ENCODE measurements at places on chromosomes 5 and 9.

DNA sequence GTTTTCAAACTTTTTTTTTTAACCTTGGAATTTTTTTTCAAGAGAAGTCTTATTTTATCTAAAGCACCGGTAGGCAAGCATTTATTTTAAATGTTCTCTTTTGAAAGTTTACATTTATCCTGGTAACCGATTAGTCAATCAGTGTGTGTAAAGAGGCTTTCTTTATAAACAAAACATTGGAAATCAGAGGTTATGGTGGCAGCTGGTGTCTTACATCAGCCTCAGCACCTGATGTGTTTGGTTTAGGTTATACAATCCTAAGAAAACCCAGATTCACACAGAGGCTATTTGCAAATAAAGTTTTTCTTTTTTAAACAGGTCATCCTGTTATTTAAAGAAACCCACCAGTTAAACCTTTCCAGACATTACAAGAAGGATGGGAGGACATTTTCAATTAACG, 173.3 kb upstream of the GDNF start:
- peak; percentile 56 for DNase-seq

- no peak for DNase-seq
These were observed 7.7 kb downstream of the LMAN2 start for GRCh38 chr5:177343777-177344176.

- DNase-seq = no peak
These were observed 14.0 kb upstream of the TCF7 start for GRCh38 chr5:134100283-134101091.

- no peak for DNase-seq
These were observed 9.1 kb downstream of the ZDHHC12 start for GRCh38 chr9:128714586-128715435.

DNA sequence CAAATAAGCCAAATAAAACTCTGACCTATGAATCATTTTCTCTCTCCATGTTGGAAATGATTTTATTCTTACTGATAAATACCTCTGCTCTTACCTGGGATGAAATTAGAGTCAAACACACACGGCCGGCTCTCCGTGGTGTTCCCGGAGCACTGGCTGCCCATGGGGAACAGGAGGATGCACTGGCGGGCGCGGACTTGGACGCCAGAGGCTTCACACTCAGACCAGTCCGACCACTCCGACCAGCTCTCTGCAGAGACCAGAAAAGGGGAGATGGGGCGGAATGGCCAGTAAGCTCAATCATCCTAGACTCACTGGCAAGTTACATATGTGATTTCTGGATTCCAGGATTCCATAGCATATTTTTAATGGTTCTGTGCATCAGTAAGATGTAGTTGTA, 494.1 kb downstream of the SEMA5A start:
- DNase-seq = no peak

- no peak for DNase-seq
These were observed 50.7 kb downstream of the COL15A1 start for GRCh38 chr9:98994172-98995058.

GRCh38 chr9:26077860-26078259, 399.6 kb upstream of the TUSC1 start:
- no peak for DNase-seq

DNA sequence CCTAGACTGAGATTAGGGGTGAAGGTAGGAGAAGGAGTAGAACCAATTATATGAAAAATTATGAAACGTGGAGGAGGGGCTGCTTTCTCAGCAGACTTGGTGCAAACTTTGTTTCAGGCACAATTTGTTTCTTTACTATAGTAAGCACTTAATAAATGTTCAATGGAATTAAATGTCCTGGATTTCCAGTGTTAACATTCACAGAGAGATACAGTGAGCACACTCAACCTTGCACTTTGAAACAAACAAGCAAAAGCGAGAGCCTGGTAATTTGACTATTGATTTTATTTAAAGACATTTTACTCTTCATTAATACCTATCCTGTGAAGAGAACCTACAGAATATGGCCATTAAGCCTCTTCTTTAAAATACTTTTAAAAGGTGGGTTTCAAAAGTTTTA, 933 bp downstream of the LECT2 start:
- no peak for DNase-seq

DNA sequence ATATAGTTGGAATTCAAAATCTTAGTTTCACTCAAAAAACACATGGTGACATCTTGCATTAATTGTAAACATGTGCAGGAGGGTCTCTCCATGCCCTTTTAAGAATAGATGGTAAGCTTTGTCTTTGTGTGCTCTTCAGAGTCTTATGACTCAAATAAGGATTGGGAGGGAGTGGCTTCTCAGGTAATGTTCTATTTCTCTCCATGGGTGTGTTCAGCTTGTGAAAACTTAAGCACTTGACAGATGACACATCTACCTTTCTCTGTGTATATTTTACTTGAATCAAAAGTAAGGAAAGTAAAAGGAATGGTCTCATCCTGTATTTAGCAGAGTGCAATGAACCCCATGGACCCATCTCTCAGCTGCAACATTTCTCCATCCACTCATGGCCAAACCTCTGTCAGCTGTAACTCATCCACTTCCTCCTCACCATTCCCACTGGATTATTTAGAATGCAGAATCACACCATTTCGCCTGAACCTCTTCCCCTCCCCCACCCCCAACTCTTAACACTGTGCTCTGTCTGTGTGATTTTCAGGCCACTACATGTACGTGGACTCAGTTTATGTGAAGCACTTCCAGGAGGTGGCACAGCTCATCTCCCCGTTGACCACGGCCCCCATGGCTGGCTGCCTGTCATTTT, 82.1 kb downstream of the MAMDC2 start:
- no peak for DNase-seq

DNA sequence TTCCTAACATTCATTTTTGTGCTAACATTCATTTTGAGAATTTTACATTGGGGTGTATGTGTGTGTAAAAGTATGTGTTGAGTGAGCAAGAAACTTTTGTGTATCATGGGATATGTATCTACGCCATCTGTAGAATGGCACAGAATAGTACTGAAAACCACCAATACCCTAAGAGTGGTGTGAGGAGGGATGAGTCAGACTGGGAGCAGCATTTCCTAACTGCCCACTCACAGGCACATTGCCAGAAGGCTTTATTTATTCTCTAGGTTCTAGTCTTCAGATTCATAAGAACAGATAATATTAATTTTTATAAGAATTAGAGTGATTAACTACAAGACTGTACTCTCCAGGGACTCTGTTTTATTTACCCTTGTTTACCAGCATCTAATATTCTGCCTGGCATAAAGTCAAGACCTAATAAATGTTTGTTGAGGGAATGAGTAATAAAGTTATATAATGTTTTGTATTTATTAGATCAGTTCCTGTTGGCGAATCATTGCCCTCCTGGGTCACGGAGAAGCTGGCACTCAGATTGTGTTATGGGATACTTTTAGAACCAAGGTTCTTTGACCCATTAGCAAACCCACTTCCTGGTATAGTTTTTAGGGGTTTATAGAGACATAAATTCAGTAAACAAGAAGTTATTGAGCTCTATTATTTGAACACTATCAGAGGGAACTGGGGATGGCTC, 159.1 kb upstream of the PPP2R2B start:
- no peak for DNase-seq

DNA sequence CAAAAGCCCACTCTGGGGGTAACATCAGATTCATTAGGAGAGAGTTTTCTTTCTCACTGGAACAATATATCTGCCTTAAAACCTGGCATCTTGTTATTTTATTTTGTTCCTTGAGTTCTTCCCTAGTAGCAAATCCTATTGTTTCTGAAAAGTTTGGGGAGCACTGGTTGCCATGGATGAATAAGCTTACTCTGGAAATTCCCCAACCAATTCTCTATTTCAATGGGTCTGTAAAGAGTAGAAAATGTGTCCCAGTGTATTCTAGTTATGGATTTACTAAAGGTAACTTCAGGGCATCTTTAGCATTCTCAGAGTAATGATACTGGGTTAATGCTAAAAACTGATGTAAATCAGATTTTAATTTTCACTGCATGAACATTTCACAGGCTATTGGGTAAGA, 94.2 kb upstream of the S1PR3 start:
- DNase-seq = no peak

GRCh38 chr9:121107029-121107428, 32.3 kb downstream of the CNTRL start:
- DNase-seq = no peak

GRCh38 chr9:81598811-81599210, 90.5 kb downstream of the TLE1 start:
- no peak for DNase-seq

DNA sequence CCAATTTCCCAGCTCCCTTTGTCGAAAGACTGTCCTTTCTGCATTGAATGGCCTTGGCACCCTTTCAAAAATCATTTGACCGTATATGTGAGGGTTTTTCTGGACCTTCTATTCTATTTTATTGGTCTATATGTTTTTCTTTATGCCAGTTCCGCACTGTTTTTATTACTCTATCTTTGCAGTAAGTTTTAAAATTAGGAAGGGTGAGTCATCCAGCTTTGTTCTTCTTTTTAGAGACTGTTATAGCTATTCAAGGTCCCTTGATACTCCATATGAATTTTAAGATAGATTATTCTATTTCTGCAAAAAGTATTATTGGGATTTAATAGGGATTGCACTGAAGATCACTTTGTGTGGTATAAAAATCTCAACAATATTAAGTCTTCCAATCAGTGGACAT, 44.2 kb upstream of the STARD4 start:
- DNase-seq = no peak

DNA sequence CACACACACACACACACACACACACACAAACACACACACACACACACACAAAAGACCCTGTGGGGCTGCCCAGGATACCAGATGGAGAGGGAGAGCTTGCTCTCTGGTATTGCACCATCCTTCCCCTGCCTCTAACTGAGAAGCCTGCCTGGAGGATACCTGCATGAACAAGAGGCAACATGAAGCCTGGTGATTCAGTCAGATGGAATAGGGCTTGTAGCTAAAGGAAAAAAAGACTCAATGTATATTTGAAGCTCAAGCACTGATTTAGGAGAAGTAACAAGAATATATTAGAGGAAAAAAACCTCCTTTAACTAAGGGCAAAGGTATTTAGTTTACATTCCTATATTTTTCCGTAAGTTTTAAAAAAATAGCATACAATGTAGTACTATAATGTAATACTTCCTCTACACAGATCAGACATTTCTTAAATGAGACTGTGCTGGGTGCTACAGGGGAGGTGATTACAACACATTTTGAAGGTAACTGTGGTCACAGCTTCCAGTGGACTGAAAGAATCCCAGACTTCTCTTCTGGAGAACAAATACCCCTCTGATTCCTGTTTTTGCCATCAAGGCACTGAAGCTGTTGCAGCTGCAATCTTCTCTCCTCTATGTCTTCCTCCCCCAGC, 169.3 kb downstream of the DCP2 start:
- no peak for DNase-seq

DNA sequence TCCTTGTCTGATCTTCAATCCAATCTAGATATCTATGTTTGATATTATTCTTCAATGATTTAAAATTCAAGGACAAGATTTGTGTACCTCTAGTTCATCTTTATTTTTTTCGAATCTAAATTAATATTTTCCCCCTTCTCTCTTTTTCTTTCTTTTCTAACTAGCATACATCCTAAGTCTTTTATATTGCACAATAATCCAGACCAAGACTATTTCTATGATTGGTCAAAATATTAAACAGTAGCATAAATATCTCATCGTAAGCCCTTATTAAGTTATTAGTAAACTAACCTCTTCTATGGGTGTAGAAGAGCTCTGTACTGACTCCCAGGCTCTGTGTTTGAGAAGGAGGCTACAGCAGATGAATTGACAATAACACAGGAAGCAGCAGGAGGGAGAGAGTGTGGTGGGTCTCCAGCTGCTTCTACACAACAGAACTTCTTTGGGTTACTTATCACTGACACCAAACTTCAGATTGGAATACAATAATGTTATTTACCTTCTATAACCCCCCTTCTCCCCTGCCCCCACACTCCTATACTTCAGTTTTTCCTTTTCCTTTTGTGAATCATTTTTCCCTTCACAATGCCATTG, 11.9 kb upstream of the PLCXD3 start:
- no peak for DNase-seq

DNA sequence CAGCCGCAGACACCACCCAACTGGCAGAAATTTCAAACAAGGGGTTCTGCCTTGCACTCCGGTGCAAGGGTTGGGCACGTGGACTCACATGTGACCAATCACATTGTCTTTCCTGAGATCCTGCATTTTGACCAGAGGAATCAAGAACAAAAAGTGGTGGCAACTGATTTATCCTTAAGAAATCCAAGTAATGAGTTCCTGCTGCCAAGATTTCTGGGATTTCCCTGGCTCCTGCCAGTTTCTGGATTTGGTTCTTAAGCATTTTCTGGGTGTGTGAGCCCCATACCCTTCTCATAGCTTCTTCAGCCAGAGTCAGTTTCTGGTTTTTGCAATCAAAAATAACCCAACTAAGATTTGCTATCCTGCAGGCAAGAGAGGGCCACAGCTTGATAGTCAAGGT, 17.4 kb upstream of the KCNIP1 start:
- DNase-seq = no peak

DNA sequence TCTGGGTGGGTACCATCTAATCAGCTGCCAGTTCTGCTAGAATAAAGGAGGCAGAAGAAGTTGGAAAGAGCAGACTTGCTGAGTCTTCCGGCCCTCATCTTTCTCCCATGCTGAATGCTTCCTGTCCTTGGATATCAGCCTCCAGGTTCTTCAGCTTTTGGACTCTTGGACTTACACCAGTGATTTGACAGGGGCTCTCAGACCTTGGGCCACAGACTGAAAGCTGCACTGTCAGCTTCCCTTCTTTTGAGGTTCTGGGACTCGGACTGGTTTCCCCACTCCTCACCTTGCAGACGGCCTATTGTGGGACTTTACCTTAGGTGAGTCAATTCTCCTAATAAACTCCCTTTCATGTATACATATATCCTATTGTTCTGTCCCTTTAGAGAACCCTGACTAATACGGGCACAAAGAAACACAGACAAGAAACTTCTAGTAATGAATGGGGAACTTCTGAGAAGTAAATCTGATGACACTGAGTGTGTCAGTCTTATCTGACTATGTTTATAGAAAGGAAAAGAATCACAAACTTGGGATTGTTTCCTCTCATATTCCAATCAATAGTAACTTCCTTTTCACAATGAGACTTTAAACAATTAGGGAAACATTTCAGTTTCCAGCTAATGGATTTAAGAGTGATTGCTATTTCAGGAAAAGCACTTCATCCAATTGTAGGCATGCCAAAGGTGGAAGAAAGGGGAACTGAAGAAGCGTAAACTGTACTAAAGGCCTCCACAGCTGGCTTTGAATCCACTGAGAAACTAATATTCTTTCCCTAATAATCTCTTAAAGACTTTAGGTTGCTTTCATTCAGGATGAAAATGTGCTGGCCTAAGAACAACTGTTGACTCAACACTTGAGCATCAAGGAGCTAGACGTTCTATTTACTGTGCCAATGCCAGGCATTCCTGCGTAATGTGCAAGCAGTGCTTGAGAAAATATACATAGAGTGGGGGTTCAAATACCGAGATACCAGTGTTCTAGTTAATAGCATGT, 127.9 kb upstream of the PTGER4 start:
- DNase-seq = no peak
